OCI-M1 (cell line): ENCODE measurements at places on chromosomes 1 and 21.

GRCh38 chr1:28756846-28757245 lies 20.1 kb downstream of the YTHDF2 start:
- no peak for DNase-seq

- no peak for DNase-seq
Observed at GRCh38 chr1:31531177-31531999, 44.9 kb upstream of the TINAGL1 start.

- no peak for DNase-seq
Observed at GRCh38 chr21:37259426-37259825, 7.7 kb downstream of the VPS26C start.

DNA sequence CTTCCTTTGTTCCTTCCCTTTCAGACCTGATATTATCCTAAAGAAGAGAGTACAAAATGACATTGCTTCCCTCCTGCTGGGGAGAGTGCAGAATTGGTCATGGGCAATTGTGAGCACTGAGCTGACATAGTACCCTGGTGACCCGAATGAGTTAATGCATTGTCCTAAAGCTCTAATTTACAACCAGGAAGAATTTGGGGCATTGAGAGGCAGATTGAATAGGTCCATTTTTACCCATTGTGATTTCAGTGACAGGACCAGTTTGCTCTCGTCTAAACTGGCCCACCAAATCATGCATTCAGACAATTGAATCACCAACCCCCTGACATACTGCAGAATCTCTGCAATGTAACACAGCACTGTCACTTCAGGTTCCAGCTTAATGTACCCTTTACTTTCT lies 497.4 kb downstream of the DPYD start:
- no peak for DNase-seq

DNA sequence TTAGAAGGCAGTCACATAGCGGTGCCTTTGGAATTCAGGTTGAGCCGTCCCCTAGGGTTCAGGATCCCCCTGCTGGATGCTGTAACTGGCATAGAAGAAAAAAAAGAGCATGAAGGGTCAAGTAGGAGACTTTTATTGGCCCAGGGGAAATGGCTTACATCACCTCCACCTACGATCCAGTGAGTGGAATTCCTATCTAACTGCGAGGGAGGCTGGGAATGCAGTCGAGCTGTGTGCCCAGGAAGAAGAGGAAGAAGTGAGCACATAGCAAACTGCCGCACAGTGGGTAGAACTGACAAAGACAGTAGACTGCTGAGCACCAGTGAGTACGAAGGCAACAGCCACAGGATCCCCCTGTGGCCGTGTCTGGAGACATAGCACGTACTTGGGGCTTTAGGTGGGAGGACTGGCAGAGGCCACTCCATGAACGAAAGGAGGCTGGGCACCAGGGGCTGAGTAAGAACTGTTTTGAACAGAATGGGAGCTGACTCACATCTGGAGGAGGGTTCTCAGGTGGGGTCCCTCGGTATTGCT lies 79.2 kb downstream of the RNF220 start:
- DNase-seq, result no peak

DNA sequence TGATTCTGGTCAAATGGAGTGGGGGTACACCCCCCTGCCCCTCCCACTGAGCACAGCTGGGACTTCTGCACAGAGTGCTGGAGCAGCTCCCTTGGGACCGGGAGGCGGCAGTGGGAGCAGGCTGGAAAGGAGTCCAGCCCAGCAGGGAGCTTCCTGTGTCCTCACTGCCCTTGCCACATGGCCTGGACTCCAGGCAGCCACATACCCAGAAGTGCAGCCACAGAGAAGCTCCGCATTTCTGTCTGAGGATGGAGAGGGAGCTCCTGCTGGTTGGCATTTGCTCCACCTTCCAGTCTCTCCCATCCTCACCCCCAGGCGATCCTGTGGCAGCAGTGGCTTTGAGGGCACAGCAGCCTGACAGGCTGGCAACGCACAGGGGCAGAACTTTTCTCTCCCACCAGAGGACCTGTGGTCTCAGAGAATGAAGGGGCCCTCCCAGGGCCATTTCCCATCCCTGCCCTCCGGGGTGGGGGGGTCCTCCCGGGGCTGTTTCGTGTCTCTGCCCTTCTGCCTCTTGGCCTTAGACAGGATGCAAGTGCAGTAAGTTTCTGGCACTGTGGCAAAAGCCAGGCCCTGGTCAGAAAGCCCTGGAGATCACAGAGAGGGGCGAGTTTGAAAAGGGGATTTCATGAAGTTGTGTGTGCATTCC lies 103.6 kb upstream of the COL6A1 start:
- DNase-seq, result no peak

- DNase-seq, result peak; percentile 53
Observed at GRCh38 chr1:197519741-197520334, 251.8 kb downstream of the CRB1 start.

- no peak for DNase-seq
Observed at GRCh38 chr1:64664299-64664698, 80.6 kb upstream of the RAVER2 start.

- DNase-seq, result no peak
Observed at GRCh38 chr1:30930631-30931173, 22.1 kb upstream of the SDC3 start.

- DNase-seq, result no peak
Observed at GRCh38 chr1:47478090-47478489, 40.2 kb downstream of the FOXD2 start.
